ENCODE measurements at places on chromosomes 2 and 18.

DNA sequence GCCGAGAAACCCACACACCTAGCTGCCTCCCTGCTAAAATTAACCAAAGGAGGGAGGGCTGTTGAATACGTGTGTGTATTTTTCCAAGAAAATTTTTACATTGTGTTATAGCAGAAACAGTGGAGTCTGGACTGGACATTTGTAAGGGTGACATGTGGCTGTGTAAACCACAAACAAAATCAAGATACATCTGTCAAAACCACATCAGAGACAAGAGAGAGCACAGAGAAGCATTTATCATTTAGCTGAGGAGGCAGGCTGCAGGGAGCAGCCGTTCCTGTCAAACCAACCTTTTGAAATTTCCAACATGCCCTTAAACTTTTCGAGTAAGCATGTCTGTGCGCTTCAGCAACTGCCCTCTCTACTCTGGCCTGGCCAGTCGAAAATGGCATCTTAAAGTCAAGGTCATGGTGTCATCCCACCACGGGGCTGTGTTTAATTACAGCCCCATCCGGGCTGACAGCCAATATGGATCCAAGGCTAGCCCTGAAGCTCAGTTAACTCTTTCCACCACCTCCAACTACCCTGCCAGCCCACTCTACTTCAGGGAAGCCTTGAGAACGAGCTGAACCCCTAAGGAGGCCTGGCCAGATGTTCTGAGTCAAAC lies 8.4 kb downstream of the BCL11A start:
- DNase-seq: no peak

GRCh38 chr2:78592491-78592890 lies 433.0 kb upstream of the REG3G start:
- DNase-seq: no peak

DNA sequence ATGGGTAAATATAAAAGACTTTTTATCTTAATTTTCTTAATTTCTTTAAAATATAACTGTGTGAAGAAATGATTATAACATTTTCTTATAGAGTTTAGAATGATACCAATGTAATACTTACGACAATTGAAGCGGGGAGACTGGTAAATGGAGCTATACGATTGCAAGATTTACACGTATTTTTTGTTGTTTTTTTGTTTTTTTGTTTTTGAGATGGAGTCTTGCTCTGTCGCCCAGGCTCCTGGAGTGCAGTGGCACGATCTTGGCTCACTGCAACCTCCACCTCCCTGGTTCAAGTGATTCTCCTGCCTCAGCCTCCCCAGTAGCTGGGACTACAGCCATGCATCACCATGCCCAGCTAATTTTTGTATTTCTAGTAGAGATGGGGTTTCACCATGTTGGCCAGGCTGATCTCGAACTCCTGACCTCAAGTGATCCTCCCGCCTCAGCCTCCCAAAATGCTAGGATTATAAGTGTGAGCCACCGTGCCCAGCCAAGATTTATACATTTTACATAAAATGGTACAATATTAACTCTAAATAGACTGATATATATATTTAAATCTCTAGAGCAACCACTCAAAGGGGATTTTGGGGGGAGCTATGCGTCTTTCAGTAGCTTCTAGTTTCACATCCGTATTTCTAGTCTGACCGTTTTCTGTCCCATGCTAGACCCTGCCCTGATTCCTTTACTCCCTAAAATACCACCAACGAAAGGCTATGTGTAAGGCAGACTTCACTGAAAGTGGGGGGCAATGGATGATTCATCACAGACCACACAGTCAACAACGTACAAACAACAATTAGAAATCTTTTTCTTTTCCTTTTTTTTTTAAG lies 28.2 kb upstream of the ATG16L1 start:
- no peak for DNase-seq

- no peak for DNase-seq
Observed at GRCh38 chr18:58229162-58229561, 185.1 kb downstream of the NEDD4L start.

DNA sequence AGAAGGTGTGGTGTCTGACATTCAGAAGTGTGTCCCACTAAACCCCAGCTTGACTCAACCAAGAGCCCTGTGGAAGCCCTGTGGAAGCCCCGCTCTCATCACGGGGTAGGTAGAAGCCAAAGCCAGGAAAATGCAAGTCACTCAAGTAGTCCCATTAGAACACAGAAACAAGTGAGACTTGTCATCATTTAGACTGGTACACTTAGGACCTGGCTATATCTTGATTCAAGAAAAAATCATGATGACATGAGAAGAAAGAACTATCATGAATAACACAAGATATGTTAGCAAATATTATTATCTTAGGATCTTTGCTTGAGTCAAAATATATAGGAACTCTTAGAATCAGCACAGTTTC lies 28.2 kb upstream of the SULT1C4 start:
- DNase-seq: no peak

- no peak for DNase-seq
Observed at GRCh38 chr2:70641263-70641784, 87.7 kb upstream of the TGFA start.

GRCh38 chr2:167406558-167406957 lies 518.3 kb downstream of the XIRP2 start:
- DNase-seq: no peak

DNA sequence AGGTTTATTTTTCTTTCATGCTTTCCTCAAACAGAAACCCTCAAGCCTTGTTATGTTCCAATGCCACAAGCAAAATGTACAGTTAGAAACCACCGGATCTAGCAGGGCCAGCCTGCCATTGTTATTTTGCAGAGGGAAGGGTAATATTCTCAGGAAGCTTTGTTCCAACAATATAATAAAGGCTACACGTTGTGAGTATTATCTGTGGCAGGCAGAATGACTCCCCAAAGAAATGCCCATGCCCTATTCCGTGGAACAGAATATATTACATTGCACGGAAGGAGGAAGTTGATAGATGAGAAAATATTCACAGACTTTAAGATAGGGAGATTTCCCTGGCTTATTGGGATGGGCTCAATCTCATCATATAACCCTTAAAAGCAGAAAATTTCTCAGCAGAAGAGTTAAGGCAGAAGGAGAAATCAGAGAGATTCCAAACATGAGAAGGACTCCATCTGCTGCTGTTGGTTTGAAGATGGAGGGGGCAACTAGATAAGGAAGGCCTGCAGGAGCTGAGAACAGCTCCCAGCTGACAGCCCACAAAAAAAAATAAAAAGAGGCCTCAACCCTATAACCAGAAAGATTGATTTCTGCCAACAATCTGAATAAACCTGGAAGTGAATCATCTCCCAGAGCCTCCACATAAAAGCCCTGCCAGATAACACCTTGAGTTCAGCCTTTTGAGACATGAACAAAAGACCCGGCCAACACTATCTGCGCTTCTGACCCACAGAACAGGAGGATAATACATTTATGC lies 466.6 kb downstream of the LPIN1 start:
- DNase-seq: no peak

GRCh38 chr2:71853858-71854257 lies 293.8 kb downstream of the CYP26B1 start:
- no peak for DNase-seq

- DNase-seq: no peak
Observed at GRCh38 chr2:74578408-74578807, 23.9 kb downstream of the DOK1 start.

DNA sequence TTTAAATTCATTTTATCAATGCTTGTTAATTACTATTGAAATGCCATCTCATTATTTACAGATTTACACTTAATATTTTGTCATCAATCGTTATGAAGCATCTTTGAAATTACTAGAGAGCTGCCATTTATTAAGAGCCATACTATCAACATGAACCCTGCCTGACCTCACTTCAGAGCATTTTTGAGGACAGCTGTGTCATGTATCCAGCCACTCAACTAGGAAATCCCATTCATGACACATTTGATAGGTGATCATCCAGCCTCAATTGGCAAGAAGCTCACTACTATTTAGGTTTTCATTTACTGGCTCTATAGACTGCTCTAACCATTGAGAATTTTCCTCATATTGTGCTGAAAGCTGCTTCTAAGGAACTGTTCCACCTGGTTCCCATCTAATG lies 40.6 kb upstream of the TLK1 start:
- DNase-seq: no peak

- no peak for DNase-seq
Observed at GRCh38 chr2:219969508-219969907, 342.1 kb downstream of the SLC4A3 start.

DNA sequence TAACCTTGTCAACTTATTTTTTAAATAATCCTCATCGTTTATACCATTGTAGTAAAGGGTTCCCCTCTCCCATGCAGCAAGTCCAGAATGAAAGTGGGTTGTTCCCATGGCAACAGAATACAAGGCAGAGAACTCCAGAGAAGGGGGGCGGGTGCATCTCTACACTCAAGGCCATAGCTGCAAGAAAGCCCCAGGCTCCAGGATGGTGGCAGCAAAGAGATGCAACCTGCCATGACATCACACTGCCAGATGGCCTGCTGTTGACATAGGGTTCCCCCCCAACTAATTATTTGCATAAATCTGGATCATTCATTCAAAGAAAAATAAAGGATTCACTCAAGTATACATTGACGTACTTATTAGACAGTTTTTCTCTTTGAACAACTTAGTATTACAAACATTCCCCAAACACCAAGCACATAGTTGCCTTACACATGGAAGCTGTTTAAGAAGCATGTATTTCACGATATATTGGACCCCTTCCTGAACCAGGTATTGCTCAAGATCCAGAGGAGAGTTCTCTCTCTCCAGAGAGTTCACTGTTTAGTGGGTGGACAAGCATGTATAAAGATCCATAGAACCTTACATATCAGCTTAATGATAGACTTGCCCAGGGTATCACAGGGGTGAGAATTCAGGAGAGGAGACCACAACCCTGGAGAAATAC lies 87.4 kb upstream of the KLF7 start:
- DNase-seq: no peak

GRCh38 chr2:65416945-65417344 lies 15.5 kb downstream of the SPRED2 start:
- no peak for DNase-seq

DNA sequence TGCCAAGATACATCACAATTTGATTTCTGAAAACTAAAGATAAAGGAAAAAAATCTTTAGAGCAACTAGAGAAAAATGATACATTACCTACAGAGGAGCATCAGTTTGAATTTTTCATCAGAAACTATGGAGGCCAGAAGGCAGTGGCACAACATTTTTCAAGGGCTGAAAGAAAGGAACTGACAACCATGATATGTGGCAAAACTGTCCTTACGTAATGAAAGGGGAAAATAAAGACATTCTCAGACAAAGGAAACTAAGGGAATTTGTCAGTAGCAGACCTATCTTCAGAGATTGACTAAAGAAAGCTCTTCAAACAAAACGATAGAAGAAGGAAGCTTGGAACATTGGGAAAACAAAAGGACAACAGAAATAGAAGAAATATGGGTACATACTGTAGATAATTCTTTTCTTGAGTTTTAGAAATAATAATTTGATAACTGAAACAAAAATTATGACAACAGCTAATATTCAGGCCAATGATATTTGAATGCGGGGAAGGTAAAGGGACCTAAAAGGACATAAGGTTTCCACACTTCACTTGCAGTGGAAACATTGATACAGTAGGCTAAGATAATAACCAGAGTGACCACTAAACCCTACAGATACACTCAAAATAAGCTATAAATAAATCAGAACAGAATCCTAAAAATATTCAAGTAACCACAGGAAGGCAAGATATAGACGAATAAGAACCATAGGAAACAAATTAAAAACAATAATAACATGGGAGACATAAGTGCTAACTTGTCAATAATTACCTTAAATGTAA lies 70.0 kb upstream of the NPAS2 start:
- DNase-seq: no peak

GRCh38 chr2:102032368-102033030 lies 40.7 kb downstream of the IL1R2 start:
- no peak for DNase-seq

DNA sequence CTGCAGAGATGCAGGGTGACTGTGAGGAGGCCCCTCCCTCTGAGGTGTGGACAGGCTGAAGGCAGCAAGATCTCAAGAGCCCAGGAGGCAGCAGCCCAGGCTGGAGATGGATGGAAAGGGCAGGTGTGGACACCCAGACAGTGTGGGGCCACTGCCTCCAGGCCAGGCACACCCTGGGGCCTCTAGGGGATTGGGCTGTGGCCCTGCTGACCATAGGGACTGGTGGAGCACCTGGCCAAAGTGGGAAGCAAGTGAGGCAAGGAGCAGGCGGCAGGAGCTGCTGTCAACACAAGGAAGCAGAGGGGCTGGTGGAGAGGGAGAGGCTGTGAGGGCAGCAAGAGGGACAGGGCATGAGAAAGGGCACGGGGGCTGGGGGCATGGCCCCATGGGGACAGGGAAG lies 10.8 kb downstream of the SNED1 start:
- no peak for DNase-seq

DNA sequence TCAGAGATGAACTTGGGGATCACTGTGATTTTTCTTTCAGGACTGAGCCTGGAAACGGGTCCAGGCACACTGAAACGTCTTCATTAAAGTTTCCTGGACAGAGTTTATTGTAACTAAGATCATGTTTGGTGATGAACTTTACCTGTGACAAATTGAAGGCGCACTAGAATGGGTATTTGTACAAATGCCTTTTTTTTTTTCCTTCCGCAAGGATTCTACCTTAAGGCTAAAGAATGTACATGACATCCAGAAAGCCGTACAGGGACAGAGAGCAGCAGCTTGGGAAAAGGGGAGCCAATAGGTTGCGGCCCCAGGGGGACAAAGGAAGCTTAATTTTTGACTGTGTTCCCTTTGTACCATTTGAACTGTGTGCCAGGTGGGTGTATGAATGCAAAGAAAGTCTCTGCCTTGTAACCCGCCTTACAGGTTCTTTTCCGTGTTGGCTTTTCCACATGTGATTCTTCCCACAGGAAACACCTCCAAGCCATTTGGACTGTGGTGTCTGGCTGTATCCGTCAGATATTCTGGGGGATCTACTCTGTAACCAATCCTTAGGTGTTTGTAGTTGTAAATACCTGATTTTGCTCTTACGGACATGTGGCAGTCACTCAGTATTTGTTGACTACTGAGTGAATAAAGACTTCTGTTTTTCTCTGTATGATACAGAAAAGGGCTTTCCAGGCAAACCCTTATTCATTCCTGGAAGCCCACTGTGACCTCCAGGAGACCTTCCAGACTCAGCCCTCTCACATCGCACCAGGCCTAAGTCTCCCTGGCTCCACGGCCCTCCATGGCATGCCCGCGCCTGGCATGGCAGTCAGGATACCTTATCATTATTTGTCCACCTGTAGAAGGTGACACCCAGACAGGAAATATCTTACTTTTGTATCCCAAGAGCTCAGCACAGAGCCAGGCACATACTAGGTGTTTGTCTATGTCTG lies 1.1 kb downstream of the LRRFIP1 start:
- no peak for DNase-seq

DNA sequence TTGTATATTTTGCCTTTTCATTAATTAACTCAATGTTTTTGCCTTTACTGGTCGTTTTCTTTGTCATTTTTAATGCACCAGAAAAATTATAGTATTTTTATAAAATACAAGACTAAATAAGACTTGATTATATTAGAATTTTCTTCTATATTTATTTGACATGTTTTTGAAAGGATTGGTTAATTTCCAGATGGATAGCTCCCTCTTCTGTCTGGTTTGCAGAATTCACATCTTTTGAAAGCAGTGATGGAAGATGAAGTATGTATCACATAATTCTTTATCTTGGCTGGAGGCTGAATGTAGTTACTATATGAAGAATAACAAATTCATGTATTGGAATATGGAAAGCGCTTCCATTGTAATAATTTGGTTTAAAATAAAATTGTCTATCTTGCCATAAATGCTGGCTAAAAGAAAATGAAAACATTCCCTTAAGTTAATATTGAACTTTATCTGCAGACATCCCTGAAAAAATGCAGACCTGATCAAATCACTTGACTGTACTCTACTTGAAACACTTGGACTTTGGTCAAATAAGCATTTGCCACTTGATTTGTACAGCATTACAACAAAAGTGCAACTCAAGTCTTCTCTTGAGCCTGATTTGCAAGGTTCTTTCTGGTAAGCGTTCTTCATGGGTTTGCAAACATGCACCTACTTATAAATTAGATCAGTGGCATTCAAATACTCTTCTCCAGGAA lies 86.3 kb upstream of the EFEMP1 start:
- no peak for DNase-seq

Data from activated T-helper 9 cell treated with anti-CD3 and anti-CD28 coated beads, Interleukin-2, amount 50 U/mL, for 16 hours (primary cell).